ENCODE measurements at places on chromosomes 6 and 20. TPM values are rescaled to one million over a fixed set of nuclear protein-coding genes. Genes with fewer than 3 reads are reported as not detected.

Gene FBXL4
- 16.1 TPM for total RNA-seq

Gene XKR7
- total RNA-seq: not detected

DNA sequence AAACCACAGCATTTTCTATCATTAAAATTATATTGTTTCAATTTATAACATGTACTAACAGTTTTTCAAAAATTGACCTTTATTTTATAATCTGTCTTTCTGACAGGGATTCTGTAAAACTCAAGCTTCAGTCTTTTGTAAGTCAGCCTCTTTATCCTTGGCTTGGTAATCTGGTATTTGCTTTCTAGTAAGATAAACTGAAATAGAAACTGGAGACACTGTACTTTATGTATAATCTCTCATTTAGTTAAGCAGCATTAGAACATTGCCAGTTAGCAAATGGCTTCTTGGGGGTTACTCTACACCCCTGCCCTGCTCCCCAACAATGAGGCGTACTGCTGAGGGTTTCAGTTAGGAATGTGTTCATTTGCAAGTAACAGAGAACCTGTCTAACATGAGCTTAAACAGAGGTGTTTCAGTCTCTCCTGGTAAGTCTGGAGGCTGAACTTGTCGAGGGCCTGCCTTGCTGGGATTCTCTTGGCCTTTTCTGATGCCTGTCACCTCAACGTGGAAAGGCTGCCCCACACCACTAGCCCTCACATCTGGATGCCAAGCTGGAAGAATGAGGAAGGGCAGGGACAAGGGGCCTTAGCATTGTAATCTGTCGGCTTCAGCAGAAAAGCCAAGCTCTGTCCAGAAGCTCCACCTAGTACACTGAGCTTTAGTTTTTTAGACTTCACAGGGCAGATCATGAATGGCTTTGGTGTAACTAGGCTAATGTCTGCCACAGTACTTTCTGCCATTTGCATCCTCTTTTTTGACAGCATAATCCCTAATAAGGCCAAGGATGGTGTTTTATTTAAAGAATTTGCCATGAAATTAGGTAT, 34.8 kb downstream of the SH3BGRL2 start:
- no peak overlapping the region for H3K27ac ChIP-seq
- no peaks in the 10 kb centered on the region for H3K36me3 ChIP-seq
- no peaks in the 10 kb centered on the region for H3K27me3 ChIP-seq
- no peaks in the 10 kb centered on the region for H3K4me1 ChIP-seq
- no peak overlapping the region for H3K4me3 ChIP-seq

DNA sequence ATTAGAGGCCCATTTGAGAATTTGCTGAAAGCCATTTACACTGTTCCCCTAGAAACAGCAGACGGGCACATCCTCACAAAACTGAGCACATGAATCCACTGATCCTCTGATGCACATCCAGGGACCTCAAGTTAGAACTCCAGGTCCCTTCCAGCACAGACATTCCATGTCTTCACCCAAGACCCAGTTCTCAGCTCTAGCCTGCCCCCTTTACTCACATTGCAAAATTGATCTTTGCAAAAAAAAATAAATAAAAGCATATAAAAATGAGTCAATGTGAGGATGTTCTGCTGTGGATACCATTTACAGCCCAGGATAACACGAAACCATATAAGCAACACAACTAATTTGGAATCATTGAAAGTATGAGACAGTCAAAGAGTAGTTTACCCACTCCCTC, 458.2 kb upstream of the JARID2 start:
- no peaks in the 10 kb centered on the region for H3K27me3 ChIP-seq
- DNase-seq: no peak
- H3K4me1 ChIP-seq: peaks cover 5% of the 10 kb centered on the region
- H3K36me3 ChIP-seq: no peaks in the 10 kb centered on the region
- no peak overlapping the region for H3K4me3 ChIP-seq

GRCh38 chr6:33418690-33419291, 884 bp upstream of the CUTA start:
- H3K27ac ChIP-seq: peak overlapping the region; percentile 79
- H3K4me3 ChIP-seq: peak overlapping the region; percentile 22
- H3K27me3 ChIP-seq: no peaks in the 10 kb centered on the region
- H3K4me1 ChIP-seq: peaks cover 19% of the 10 kb centered on the region

DNA sequence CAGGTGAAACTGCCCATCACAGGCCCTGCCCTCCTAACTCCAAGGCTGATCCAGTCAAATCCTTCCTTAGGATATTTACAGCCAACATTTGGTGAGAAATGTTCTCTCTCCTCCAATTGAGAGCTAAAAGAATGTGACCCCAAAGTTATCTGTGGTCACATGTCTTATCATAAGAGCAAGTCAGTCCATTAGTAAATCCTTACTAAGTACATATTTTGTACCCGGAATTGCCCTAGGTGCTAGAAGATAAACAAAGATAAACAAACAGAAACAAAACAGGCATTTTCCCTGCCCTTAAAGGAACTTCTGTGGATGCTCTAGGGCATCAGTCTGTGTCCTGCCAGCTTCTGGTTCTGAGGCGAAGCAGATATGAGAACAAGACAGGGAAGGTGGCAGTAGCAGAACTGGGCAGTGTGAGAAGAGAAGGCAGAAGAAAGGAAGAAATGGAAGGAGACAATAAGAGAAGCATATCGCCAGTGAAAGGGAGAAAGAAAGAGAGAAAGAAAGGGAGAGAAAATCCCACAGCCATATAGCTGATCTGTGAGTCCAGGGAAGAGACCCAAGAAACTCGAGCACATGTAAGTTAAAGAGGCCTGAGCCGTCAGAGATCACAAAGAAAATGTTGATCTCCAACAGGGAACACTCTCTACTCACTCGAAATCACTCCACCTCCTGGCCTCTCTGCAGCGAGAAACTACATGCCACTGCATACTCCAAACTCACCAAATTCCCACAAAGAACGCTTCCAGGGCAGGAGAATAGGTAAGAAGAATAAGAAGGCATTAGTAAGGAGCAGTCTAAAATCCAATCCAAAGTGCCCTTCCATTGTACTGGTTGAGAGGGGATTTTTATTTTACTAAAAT, 41.7 kb downstream of the CDK5RAP1 start:
- H3K36me3 ChIP-seq: peaks cover 37% of the 10 kb centered on the region
- H3K4me3 ChIP-seq: no peak overlapping the region
- H3K27me3 ChIP-seq: no peaks in the 10 kb centered on the region
- DNase-seq: no peak
- H3K27ac ChIP-seq: no peak overlapping the region

GRCh38 chr6:37121556-37121955, 48.4 kb upstream of the PIM1 start:
- H3K27me3 ChIP-seq: no peaks in the 10 kb centered on the region
- H3K27ac ChIP-seq: no peak overlapping the region
- H3K4me1 ChIP-seq: peaks cover 4% of the 10 kb centered on the region
- no peak overlapping the region for H3K4me3 ChIP-seq
- no peak for DNase-seq

Measured in IMR-90 (cell line).